Testis (tissue), 5 donors: ENCODE measurements at places on chromosomes 16 and 17.

- H3K27me3 ChIP-seq: no peaks in the 10 kb centered on the region
- H3K4me1 ChIP-seq: peaks cover 54% of the 10 kb centered on the region
- H3K4me3 ChIP-seq: no peak overlapping the region
- DNase-seq: no peak
Measured at GRCh38 chr16:84833144-84833500, 13.3 kb downstream of the CRISPLD2 start.

DNA sequence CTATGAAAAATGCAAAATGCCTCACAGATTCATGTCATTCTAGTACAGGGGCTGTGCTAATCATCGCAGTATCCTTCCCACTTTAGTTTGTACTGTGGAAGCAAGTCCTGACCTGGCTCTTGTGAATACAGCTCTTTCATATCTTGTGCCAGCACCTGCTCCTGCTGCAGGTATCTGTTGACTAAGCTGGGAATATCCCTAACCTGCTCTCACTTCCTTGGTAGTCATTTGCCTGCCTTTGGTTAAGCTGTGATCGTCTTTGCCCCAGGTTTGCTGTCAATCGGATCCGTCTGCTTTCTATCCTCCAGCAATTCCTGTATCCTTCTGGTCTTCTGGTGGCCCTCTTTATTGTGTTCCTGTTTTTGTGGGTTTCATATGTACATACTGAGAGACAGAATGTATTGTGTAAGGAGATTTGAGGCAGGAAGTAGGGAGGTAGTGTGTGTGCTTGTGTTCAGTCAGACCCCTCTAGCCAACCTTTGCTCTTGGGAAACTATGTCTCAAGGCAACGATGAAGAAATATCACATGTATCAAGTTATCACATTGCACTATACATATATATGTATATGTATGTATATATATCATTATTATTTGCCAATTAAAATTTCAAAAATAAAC lies 7.7 kb upstream of the GINS3 start:
- H3K4me3 ChIP-seq: no peak overlapping the region
- H3K27me3 ChIP-seq: no peaks in the 10 kb centered on the region
- no peaks in the 10 kb centered on the region for H3K4me1 ChIP-seq
- H3K36me3 ChIP-seq: no peaks in the 10 kb centered on the region
- no peak overlapping the region for H3K27ac ChIP-seq

DNA sequence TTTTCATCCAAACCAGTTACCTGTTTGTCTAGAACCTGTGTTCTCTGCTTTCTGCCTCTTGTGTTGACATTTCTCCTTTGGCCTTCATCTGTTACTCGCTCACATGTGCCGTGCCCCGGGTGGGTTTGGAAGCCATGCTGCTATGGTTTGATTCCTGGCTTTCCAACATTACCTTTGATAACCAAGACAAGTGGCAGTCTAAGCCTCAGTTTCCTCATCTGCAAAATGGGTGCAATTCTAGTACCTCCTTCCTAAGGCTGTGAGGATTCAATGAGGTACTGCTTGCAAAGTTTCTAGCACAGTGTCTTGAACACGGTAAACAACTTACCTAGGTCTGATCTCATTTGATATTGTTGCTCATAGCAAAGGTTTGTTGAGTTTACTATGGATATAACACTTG lies 665.0 kb downstream of the WWOX start:
- no peaks in the 10 kb centered on the region for H3K27me3 ChIP-seq
- H3K36me3 ChIP-seq: no peaks in the 10 kb centered on the region
- H3K4me3 ChIP-seq: no peak overlapping the region
- DNase-seq: no peak
- no peak overlapping the region for H3K27ac ChIP-seq

DNA sequence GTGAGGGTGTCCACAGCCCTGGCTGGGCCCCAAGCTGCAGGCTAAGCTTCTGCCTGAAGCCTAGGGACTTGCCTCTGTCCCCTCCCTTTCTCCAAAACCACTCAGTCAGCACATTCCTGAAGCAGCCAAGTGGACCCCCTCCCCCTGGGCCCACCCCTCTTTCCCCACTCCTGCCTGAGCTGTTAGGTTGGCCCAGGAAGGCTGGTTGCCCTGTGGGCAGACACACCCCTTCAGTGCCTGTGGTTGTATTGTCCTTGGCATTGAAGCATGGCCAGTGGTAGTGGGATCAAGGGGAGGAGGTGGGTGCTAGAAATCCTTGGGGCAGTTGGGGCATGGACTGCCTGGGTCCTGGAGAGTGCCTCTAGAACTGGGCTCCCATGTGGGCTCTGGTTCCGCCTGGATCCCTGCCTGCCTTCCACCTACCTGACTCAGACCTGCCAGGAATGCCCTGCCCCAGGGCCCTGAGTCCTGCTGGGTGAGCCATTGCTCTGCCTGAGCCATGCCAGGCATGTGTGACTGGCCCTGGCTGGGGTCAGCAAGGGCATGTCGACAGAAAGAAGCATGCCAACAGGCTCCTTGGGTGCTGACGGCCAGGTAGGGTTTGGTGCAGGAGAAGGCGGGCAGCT lies 2.1 kb downstream of the TRAF4 start:
- peak overlapping the region; percentile 89 for H3K27ac ChIP-seq
- H3K36me3 ChIP-seq: no peaks in the 10 kb centered on the region
- H3K4me1 ChIP-seq: peaks cover 36% of the 10 kb centered on the region
- no peak overlapping the region for H3K4me3 ChIP-seq

GRCh38 chr17:16378636-16379282 lies 2.1 kb upstream of the UBB start:
- H3K36me3 ChIP-seq: no peaks in the 10 kb centered on the region
- peak overlapping the region; percentile 82 for H3K4me3 ChIP-seq
- H3K27me3 ChIP-seq: no peaks in the 10 kb centered on the region
- DNase-seq: peak; percentile 26
- H3K4me1 ChIP-seq: peaks cover 13% of the 10 kb centered on the region

DNA sequence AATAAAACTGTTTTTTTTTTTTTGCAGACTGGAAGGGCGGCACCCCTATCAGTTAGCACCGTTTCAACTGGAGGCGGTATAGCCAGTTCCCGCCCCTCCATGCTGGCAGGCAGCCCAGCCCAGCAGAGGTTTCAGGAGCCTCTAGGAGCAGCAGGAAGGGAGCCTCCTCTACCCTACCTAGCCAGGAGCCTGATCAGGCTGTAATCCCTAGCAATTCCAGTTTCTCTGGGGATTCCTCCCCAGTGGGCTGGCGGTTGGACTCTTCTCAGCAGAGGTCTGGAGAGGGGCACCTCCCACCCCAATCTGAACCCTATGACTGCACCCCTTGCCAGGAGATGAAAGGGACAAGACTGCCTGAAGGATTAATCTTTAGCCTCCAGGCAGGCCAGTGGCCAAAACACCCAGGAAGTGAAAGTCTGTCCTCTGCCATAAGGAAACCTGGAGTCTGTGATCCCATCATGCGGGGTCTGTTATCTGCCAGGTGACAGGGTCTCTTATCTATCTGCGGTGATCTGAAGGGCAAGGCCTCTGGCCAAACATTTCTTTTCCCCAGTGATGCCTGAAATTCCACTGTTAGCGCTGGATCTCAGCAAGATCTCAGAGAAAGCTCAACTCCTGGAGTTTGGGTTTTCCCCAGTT lies 4.9 kb upstream of the CDH1 start:
- no peaks in the 10 kb centered on the region for H3K27me3 ChIP-seq
- H3K27ac ChIP-seq: no peak overlapping the region
- no peaks in the 10 kb centered on the region for H3K4me1 ChIP-seq
- DNase-seq: peak; percentile 18
